ENCODE measurements at places on chromosomes 2 and 18. TPM values are rescaled to one million over a fixed set of nuclear protein-coding genes. Genes with fewer than 3 reads are reported as not detected.

Gene LINC00305
- polyA plus RNA-seq, result 8.5 TPM

Gene GPR35
- 1.1 TPM for polyA plus RNA-seq

- no peak for DNase-seq
These were observed 1.5 kb upstream of the INHBB start for GRCh38 chr2:120344214-120344975.

- no peak for DNase-seq
These were observed 71.3 kb downstream of the TNFRSF11A start for GRCh38 chr18:62396381-62396780.

DNA sequence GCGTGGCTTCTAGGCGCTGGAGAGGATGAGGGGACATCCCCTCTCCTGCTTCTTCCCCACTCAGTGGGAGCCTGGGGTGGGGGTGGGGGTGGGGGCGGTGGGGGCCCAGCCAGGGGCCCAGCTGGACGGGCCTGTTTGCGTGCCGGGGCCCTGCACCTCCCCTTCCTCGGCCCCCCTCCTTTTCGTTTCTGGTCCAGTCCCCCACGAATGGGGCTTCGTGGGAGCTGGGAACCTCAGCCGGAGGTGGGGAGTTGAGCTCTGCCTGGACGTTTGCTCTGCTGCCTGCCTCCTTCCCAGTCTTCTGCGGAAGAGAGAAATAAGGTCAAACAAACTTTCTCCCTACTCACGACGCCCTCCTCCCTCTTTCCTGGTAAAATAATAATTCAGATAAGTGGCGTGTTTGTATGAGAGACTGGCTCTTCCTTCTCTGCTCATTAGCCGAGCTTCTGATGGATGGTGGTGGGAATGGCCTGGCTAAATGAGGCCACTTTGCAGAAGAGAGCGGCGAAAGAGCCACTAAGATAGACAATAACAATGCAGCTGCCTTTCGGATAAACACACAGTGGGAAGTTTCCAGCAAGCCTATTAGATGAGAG lies 782 bp downstream of the MTA3 start:
- DNase-seq, result no peak

DNA sequence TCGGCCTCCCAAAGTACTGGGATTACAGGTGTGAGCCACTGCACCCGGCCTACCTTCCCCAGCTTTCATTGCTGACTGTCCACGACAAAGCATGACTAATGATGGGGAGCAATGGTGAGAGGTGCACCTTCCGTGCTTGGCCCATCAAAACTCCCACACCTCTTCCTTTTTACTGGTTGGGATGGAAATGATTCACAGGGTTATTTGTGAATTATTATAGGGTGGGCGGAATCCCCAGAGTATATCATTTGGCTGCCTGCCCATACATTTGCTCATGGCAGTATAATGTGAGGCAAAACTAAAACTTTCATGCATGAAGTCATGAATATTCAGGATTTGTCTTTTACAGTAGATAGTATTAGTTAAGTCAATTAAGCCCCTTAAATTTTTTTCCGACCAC lies 334.2 kb upstream of the NETO1 start:
- DNase-seq, result no peak

GRCh38 chr2:37886745-37887144 lies 38.3 kb upstream of the RMDN2 start:
- DNase-seq, result no peak

- no peak for DNase-seq
These were observed 39.3 kb downstream of the GKN2 start for GRCh38 chr2:68913359-68913758.

DNA sequence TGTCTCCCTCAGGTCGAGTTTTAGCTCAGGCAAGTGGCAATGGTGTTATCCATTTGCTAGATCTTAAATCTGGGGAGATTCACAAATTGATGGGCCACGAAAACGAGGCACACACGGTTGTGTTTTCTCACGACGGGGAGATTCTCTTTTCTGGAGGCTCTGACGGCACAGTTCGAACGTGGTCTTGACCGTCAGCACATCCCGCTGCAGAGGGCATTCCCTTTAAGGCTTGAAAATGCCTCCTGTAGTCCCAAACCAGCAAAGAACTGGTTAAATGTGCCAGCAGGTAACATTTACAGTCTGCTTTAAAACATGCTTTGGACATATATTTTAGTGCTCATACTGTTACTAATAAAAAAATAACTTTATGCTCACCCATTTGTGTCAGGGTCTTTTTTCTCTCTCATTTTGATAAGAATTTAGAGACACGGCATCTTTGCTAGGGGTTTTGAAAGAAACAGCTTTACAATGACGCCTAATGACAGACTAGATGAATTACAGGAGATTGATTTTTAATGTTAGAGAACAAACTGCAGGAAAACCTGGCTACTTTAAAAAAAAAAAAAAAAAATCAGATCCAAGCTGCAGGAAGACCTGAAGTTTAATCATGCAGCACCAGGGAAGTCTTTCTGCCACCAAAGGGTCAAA lies 602 bp upstream of the VWC2L start:
- DNase-seq, result no peak

DNA sequence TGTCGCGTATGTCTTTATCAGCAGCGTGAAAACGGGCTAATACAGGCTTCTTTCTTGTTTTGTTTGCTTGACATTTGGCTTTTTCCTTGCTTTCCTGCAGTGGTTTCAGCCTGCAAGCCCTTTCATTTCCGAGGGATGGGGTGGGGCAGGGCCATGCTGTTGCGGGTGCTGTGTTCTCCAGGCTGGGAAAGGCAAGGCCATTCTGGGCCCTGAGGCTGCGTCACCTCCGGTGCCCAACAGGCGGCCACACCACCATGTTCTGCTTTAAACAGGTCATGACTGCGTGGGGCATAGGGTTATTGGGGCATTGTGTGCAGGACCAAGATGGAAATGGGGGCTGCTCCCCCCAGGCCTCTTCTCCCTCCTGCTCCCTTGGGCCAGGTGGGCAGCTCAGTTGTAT lies 38.6 kb upstream of the PLB1 start:
- DNase-seq, result no peak

- no peak for DNase-seq
These were observed 119.9 kb downstream of the LYPD1 start for GRCh38 chr2:132549935-132550670.

GRCh38 chr2:106065268-106065982 lies 128.7 kb downstream of the UXS1 start:
- DNase-seq, result no peak

DNA sequence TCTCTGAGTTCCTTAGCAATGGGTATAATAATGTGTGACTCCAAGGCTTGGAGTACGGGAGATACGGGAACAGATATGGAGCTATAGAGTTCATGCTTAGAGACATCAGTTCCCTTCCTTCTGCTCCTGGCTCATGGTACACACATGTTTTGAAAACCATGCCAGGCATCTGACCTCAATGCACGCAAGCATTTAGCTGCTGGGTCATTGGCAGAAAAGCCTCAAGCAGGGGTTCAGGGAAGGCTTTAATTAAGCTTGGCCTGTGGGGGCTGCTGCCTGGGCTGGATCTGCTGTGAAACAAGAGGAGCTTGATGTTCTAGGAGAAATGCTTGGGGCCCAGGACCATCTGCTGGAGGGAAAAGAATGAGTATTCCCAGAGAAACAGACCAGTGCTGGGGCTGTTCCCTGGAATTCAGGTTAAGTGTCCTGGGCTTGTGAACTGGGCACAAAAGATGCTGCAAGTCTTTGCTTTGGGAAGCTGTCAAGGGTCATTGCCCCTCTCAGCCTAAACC lies 3.2 kb downstream of the ALLC start:
- DNase-seq, result no peak

- DNase-seq, result peak; percentile 37
These were observed 239.0 kb downstream of the CCDC178 start for GRCh38 chr18:33201509-33201926.

GRCh38 chr18:28120828-28121515 lies 56.0 kb downstream of the CDH2 start:
- DNase-seq, result no peak

DNA sequence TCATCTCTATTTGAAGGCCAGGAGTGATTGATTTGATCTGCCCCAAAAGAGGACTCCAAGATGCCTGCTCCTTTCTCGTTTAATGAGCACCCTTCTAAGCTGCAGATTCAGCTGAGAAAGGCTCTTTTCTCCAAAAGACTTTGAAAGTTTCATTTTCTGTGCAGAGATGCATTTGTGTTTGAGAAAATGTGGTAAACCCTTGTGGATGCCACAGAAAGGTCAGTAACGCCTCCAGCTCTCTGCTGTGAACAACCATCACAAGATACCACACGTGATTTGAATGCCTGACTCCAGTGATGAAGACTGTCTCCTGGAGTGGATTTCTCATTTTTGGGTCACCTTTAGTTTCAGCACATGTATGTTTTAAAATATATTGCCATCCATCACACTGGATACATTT lies 35.0 kb upstream of the CCDC85A start:
- DNase-seq, result no peak

- DNase-seq, result no peak
These were observed 85.1 kb downstream of the SERPINB8 start for GRCh38 chr18:64055019-64055418.

- no peak for DNase-seq
These were observed 44.9 kb downstream of the ZBTB14 start for GRCh38 chr18:5250603-5251002.

- DNase-seq, result no peak
These were observed 204.5 kb upstream of the REV1 start for GRCh38 chr2:99694331-99694730.

- DNase-seq, result no peak
These were observed 53.8 kb downstream of the EFEMP1 start for GRCh38 chr2:55869637-55870325.
